ENCODE measurements at places on chromosomes 12 and 14.

- no peak for DNase-seq
Observed at GRCh38 chr14:50829489-50830043, 1.4 kb downstream of the NIN start.

DNA sequence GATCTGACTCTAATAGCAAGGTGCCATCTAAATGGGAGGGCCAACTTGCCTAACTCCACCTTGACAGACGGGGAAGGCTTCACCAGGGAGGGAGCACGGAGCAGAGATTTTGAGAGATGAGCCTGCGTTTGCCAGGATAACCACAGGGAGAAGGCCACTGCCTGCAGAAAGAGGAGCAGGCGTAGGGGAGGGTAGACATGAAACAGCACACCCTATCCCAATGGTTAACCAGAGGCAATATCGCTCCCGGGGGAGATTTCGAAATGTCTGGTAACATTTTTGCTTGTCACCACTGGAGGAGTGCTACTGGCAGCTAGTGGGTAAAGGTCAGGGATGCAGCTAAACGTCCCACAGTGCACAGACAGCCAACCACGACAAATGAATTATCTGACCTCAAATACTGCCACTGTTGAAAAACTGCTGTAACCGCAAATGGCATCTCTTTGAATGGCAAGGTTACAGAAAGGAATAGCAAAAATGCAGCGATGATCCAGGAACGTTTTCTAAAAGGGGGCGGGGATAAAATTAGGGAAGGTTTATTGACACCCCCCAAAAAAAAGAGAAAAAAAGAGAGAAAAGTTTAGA lies 126.0 kb upstream of the ATF7IP start:
- DNase-seq: no peak

DNA sequence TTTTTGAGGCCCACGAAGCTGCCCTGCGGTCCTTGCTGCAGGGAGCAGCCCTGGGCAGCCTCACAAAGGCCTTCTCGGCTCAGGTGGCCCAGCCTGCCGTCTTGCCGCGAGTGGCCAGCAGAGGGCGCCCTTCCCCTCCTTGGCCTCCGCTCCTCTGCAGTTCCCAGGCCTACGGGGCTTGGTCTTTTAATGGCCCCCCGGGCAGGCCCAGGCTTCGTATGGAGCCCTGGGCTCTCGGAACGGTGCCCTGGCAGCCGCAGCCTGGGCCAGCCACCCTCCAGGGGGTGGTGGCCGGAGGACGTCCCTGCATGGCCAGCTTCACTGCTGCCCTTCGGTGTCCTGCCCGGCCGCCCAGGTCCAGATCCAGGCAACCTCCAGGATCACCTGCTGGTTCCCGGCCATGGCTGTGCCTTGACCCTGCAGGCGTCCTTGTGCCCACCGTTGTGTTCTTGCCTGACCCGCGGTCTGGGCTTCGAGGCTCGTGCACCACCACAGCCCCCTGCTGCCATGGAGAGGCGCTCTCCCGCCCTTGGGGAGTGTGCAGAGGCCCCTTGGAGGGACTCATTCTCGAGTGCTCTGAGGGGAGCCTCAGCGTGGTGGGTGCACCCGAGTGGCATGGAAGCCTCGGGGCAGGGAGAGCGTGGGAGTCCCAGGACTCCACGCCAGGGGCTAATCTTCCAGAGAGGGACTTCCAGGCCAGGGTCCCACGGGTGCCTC lies 9.4 kb downstream of the ASPG start:
- DNase-seq: peak; percentile 49

- no peak for DNase-seq
Observed at GRCh38 chr12:93005928-93006392, 76.9 kb upstream of the EEA1 start.

DNA sequence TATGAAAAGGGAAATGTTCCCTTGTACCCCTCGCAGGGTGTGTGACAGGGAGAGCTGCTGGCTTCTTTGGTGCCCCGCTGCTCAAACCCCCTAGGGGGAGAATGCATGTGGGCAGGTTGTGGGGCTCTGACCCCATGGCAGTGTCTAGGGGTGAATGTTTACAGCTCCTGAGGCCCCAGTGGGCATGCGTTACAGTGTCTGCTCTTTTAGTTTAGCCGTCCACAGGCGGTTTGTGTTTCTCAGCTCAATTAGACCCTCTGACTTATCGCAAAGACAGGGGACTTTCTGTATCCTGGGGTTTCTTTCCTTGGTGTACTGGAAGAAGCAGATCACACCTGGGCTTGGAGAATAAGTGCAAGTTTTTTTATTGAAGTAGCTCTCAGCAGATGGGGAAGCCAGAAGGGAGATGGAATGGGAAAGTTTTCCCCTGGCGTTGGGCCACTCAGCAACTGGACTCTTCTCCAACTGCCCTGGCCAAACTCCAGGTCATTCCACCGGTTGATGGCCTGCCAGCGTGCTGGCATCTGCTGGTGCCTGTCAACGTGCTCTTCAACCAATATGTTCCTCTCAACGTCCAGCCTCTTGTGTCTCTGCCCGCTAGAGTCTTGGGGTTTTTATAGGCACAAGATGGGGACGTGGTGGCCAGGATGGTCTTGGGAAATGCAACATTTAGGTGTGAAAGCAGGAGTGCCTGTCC lies 720.9 kb downstream of the FSCB start:
- no peak for DNase-seq

DNA sequence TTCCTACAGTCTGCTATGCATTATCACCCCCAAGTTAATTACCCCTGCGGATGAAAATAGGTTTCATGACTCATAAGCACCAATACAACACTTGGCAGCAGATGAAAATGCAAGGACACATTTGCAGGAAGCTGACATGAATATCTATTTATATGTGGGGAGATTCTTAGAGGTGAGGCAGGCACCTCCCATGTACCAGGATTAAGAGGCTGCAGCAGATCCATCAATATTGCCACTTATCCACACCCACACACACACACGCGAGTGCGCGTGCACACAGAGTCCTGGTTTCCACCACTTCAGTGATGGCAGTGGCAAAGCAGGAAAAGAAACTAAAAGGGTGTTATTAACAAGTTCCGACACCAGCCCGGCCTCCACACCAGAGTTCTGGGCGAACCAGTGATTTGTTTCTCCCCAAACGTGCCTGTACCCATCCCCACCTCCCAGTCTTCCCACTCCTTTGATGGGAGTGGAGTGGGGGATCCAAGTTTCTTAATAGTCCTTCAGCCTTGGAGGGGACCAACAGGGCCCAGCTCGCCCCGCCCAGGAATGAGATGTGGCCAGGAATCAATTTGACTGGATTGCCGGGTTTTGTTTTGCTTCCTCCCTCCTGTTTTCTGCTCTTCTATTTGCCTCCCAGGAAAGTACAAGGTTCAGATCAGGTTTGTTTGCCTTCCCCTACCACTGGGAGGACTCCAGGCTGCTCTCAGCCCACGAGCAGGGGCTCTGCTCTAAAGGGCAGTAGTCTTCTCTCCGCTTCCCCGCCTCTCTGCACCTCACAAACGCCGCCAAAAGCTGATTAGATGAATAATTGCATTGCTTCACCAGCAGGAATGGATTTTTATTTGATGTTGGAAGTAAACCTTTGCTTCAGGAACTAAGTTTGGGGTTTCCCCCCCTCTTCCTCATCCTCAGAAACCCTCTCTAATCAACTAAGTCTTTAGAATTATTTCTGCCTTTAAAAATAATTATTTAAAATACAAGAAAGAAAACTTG lies 5.2 kb downstream of the IRF2BPL start:
- DNase-seq: no peak

GRCh38 chr14:56194042-56194441 lies 75.8 kb downstream of the PELI2 start:
- DNase-seq: no peak

- DNase-seq: no peak
Observed at GRCh38 chr12:118813778-118814357, 167.5 kb upstream of the SRRM4 start.

- DNase-seq: no peak
Observed at GRCh38 chr12:84694116-84694515, 218.5 kb downstream of the SLC6A15 start.
